ENCODE measurements at places on chromosomes 3 and 15.

DNA sequence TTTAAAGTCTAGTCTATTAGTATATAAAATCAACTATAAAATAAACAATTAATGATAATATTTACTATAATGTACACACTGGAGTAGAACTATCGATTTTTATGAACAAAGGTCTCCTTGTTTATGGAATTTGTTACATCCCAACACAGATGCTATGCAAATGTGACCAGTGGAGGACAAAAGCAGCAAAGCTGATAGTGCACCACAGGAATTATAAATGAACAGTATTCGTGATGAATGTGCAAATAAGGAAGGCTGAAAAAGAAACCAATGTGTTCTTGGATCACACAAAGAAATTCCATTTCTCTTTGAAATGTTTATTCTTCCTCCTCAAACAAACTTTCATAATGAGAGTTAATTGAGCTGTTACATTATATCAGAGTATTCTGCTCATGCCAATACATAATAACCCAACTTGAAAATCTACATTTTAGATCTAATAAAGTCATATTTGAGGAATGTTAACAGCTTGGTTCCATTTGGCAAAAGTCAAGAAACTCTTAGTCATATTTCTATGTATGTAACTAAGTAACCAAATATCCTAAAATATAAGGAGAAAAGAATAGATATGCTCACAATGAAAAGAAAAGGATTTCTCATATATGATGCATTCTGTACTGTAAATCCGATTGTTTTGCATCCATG is 79.3 kb downstream of the NEK10 start:
- no peak for DNase-seq

GRCh38 chr3:70085613-70086012 is 86.1 kb downstream of the SAMMSON start:
- no peak for DNase-seq

DNA sequence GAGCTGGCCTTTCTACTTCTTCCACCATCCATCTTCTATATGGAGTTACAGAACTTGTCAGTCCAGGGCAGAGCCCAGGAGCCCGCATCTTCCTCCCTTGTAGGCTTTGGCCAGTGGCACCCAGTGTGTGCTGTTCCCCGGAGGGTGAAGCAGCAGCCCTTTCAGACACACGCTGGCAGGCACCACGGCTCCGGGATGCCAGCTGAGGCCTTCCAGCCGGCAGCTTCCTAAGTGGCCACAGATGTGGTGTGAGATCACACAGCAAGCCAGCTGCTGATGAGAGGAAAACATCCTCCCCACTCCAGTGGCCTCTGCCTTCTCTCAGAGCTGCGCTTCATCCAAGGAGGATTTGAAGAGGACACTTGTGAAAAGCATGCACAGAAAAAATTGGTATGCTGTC is 24.1 kb downstream of the CRABP1 start:
- DNase-seq = peak; percentile 33

DNA sequence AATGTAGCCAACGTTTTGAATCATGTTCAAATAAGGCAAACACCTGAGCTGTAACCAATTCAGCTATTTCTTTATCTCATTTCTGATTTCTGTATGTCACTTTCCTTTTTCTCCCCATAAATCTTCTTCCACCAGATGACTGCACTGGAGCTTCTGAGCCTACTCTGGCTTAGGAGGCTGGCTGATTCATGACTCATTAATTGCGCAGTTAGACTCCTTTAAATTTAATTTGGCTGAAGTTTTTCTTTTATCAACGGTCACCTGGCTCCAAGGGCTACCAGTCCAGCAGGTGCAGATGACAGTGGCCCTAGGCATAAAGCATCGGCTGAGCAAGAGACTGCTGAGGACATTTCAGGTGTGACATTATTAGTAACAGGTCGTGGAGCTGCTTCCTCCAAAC is 39.6 kb upstream of the ITGA11 start:
- DNase-seq = no peak

- no peak for DNase-seq
These were observed 109.6 kb downstream of the ADCY5 start for GRCh38 chr3:123339302-123339701.

GRCh38 chr15:98745179-98745578 is 96.8 kb downstream of the IGF1R start:
- no peak for DNase-seq

DNA sequence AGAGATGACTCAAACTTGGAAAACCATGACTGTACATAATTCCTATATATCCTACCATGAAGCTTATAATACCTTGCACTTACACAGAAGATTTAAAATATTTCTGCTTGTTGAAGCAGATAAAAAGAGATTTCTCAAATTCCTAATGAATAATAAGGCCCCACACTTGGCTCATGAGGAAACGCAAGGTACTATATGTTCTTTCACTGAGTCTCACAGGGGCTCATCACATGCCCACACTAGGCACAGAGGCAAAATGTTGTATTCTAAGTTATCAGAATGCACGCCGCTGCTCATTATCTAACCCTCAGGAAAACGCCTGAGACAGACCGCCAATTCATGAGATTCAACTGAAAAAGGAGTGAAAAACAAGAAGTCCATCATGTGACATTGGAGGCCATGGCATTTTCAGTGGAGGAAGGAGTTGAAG is 5.6 kb downstream of the MYO1E start:
- DNase-seq = no peak

GRCh38 chr15:55221090-55222011 is 24.6 kb upstream of the RSL24D1 start:
- DNase-seq = no peak

- no peak for DNase-seq
These were observed 141.5 kb upstream of the BFSP2 start for GRCh38 chr3:133258358-133258757.

- DNase-seq = no peak
These were observed 101.8 kb downstream of the SNRK start for GRCh38 chr3:43388175-43388574.

DNA sequence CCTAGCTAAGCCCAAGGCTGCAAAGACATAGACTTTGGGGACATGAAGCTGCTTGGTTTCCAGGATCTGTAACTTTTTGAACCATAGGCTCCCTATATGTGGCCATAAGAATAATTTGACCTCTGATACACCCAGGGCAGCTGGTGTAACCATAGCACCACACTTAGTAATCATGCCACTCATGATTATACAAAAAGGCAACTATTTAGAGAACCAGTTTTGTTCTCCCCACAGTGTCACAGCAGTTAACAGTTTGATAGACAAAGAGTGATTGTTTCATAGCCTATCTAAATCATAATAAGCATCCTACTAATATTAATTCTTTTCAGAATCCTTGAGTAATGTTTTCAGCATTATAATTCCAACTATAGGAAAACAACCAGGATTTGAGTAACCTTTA is 334.9 kb downstream of the NEK10 start:
- no peak for DNase-seq

GRCh38 chr3:161101609-161102008 is 3.5 kb downstream of the B3GALNT1 start:
- DNase-seq = no peak

DNA sequence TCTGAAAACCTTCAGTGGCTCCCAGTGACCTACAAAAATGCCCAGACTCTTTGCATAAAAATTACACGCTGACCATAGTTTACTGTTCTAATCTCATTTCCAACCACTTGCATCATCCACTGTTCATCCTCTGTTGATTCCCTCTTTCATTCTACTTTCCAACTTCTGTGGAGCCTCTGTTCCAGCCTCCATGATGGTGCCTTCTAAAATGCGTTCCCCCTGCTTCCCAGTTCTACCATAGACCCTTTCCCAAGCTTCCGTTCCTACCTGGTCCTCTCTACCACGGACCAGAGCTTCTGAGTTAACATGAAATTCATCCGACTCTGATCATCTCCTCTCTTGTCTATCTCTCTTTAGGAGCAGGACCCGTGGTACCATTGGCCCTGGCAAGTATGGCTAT is 127.0 kb downstream of the THSD4 start:
- no peak for DNase-seq

DNA sequence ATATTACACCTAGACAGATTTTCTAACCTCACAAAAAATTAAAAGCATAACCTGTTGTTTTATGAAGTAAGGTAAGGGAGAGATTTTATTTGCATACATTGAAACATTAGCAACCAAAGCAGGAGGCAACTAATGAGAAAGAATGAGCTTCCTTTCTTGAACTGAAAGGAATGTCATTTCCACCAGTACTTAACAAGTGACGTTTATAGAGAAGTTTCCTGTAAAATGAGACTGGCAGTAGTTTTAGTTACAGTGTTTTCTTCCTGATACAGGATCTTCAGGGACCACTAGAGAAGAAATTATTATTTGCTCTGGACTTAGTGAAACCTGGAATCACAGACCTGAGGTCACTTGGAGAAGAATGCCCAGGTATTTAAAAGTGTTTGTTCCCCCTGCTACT is 27.4 kb upstream of the FRMD5 start:
- no peak for DNase-seq

GRCh38 chr15:74983725-74984231 is 11.6 kb upstream of the SCAMP5 start:
- DNase-seq = no peak

DNA sequence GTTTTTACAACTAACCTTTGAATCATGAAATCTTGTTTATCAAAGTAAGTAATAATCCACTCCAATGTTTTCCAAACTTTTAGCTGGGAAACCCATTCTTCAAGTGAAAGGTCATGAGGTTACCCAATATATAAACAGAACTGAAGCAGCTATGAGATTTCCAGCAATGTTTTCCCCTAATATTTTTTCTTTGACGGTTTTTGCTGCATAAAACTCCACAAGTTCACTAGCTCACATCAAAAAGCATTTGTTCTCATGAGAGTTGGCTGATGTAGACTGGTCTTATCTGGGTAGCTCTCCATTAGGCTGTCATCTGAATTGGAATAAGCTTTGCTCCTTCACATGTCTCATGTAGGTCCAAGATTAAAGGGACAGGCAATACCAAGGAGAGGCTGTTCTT is 241.2 kb upstream of the LRRC3B start:
- DNase-seq = no peak
